ENCODE measurements at places on chromosomes 11 and 22.

GRCh38 chr22:27881421-27881820 is 37.6 kb downstream of the PITPNB start:
- DNase-seq: peak; percentile 75

DNA sequence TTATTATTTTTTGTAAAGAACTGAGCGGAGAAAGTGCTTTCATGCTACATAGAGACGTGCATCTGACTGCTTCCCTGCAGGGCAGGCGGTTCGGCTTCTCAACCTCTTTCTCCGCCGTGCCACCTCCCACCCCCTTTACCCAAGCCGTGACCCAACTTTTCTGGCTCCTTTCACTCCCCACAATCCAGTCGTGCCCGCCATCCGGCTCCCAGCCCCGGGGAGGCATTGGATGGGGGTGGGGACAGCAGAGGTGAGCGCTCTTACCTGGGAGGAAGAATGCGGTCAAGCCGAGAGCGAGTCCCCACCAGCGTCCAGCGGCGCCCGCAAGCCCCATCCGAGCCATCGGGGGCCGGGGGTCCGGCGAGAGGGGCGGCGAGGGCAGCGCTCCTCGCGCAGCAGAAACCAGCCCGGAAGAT is 781 bp downstream of the NECTIN1 start:
- no peak for DNase-seq

DNA sequence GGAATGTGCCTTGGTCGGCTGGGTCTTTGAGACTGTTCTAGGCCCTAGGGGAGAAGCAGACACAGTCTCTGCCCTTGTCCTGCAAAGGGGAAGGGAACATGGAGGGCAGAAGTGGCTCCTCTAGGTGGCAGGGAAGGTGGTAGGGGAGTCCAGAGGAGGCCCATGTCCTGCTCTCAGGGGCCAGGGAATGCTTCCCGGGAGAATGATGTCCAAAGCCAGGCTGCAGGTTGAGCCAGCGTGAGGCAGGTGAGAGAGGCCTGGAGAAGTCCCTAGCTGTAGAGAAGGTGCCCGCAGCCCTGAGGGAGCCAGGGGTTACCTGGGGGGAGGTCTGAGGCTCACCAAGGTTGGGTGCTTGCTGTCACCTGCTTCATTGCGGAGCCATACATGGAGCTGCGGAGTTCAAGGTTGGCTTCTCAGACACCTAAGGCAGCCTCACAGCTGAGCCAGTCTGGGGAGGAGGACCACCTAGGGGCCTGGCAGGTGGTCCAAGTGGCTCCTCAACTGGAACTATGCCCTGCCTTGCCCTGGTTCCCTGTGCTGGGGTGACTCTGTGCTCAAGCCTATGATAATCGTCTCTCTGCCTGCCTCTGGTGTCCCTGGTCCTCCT is 46.1 kb downstream of the SMIM38 start:
- no peak for DNase-seq

DNA sequence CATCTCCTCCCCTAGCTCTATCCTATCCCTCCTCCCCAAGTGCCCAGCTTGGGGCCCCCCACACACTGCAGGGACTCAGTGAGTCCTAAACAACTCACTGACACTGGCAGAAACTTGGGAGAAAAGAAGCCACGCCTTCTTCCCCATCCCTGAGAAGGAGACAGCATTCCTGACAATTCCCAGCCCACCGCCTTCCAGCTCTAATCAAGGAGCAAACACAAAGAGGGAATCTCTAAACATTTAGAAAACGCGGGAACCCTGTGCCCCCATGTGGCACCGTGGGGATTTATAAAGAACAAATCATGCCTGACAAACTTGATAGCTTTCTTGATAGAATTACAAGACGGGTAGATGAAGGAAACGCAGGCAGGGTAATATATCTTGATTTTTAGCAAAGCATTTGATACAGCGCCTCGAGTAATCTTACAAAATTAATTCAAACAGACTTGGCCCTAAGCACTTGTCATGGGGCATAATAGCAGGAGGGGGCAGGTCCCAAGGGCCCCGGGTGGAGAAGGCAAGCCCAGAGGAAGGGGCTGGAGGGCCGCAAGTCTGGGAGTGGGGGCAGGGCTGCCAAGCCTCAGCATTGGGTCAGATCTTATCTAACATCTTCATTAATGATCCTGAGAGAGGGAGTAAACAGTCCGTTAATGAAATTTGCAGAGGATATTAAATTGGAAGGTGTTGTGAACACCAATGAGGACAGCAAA is 4.5 kb downstream of the CHST1 start:
- no peak for DNase-seq

GRCh38 chr11:26953770-26954392 is 40.0 kb upstream of the FIBIN start:
- DNase-seq: no peak

- DNase-seq: peak; percentile 58
These were observed 34.3 kb downstream of the CYB5R2 start for GRCh38 chr11:7638710-7639642.

GRCh38 chr11:12802418-12803085 is 128.3 kb downstream of the TEAD1 start:
- DNase-seq: no peak

DNA sequence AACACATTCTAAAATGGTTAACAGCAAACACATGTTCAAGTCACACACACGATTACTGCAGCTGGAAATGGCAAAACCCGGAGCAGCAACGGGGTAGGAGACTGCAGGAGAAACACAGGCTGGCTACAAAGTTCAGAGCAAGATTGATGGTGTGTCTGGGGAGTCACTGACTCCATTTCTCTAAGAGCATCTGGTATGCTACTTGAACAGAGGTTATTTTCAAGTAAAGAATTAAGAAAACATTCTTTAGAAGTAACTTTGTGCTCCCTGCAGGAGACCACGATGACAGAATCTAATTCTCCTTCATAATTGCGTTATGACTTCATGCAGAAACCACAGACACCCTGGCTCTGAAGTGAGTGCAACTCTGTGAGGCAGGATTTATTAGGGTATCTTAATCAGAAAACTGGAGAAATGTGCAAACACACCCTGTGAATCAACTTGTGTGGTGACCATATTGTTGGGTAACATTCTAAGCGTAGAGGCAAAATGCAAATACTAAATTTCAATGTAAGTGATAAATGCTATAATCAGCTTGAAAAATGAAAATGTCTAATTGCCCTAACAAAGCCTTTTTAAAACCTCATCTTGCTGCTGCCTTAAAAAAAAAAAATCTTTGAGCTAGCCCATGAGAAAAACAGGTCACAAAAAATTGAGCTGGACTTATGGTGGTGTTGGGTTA is 303.0 kb downstream of the CADM1 start:
- DNase-seq: no peak

GRCh38 chr22:22798232-22798616 is 89.4 kb upstream of the IGLL5 start:
- no peak for DNase-seq

DNA sequence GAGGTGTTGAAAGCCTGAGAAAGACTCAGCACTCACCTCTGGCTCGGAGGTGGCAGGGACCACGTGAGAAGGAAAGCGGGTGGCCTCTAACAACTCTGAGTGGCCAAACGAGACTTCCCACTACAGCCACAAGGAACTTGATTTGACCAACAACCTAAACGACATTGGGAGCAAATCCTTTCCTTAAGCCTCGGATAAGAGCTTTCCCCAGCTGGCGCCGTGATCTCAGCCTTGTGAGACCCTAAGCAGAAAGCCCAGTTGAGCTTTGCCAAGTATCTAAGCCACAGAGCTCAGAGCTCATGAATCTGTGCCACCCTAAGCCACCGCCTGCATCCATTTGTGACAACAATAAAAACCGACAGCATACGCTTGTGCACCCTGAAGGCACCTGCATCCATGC is 636.0 kb downstream of the TBC1D22A start:
- no peak for DNase-seq

- no peak for DNase-seq
These were observed 16.0 kb downstream of the CDC45 start for GRCh38 chr22:19495562-19496323.

- DNase-seq: no peak
These were observed 157.1 kb downstream of the CADM1 start for GRCh38 chr11:115347106-115347505.

- peak; percentile 64 for DNase-seq
These were observed at the start of gene GRIA4 for GRCh38 chr11:105609832-105610781. GRIA4 (plus strand) TSS chr11:105610073; CDS start chr11:105610998, 925 bp downstream.
